Fibroblast of skin of scalp (primary cell): ENCODE measurements at places on chromosomes 13 and 19.

DNA sequence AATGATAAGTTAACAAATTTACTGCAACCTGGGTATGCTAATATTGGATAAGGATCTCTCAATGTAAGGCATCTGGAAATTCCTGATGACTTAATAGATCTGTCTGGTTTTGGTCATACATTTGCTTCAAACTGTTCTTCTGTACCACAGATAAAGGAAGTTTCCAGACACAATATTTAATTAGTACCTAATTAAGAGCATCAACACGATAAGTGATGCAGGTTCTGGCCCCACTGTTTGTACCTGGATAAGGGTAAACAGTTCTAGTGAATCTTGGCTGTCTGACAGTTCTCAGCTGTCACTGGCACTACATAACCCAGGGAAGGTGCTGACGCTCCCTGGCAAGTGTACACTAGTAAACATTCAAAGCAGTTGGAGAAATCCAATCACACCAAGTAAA, 165.6 kb downstream of the MZT1 start:
- DNase-seq = no peak

GRCh38 chr19:18646535-18647370, 9.9 kb downstream of the KLHL26 start:
- DNase-seq = no peak

GRCh38 chr19:17090583-17090982, 15.0 kb downstream of the MYO9B start:
- DNase-seq = no peak

DNA sequence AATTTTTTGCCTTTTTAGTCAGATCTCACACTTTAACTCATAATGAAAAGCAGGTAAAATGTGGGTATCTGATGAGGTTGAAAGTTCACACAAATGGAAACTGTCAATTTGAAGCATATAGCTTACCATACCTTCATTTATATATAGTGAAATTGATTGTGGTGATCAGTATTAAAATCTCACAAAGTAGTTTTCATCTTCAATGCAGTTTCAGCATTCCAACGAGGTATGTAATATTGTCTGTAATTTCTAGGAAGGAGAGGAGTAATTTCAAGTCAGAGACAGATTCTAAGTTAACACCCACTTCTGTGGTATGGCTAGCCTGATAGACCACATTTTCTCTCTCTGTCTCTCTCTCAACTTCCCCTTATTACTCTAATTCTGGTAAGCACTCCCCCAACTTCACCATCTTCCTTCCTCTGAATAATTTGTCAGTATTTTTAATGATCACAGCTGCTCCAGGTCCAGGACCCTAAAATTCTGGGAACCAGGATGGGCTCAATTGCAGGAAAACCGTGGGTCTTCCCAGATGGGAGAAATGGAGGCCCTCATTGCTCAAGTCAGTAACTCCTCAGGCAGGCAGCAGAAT, 455.7 kb downstream of the FGF9 start:
- no peak for DNase-seq

GRCh38 chr13:74761801-74762757, 627.9 kb upstream of the KLF12 start:
- peak; percentile 95 for DNase-seq

GRCh38 chr19:29326351-29326750, 113.4 kb upstream of the UQCRFS1 start:
- no peak for DNase-seq

DNA sequence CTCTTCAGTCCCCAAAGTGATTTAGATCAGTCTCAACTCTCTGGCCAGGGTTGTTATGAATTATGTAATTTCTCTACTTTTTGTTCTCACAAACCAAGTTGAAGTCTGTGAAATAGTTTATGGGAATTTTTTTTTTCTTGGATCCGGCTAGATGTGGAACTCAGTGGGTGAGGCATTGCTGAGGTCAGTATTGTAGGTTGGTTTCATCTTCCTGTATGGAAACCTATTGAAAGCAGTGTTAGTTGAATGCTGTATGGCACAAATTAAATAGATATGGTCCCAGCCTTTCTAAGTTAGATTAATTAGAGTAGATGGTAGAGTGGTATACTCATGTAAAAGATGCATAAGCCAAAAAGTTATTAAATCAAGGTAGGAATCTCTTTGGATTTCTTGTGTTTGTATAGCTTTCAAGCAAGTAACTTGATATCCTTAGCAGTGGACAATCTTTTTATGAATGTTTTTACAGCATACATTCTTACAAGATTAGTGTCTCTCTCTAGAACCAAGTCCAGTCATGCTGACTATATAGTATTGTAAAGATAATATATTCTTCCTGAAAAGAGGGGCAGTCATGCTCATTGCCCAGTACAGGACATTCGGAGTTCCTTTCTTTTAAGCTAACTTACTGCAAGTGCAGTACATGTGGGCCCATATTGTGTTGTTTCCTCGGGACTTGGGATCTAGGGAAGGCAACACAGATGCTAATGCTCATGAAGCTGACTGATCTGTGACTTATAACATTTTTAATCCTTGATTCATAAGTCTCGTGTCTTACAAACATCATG, 2541.1 kb downstream of the PCDH9 start:
- DNase-seq = peak; percentile 44
